ENCODE measurements at places on chromosomes 6 and 20. TPM values are rescaled to one million over a fixed set of nuclear protein-coding genes. Genes with fewer than 3 reads are reported as not detected.

Gene ROMO1
- 413 TPM for total RNA-seq

Gene BMP5
- total RNA-seq = not detected

Gene PTCRA
- not detected for total RNA-seq

Gene TSBP1
- total RNA-seq = not detected

Gene PFDN6
- total RNA-seq = 113 TPM

Gene MYBL2
- total RNA-seq = 83.7 TPM

Gene MYH7B
- total RNA-seq = 0.10 TPM

Gene FLRT3
- 1.3 TPM for total RNA-seq

Gene KCNG1
- 14.7 TPM for total RNA-seq

Gene ARMC12
- total RNA-seq = 0.38 TPM

Gene PRDM13
- total RNA-seq = 0.84 TPM

Gene RGS19
- 28.1 TPM for total RNA-seq

Gene RFX6
- total RNA-seq = not detected

Gene RSPH4A
- 0.19 TPM for total RNA-seq

Gene KCTD20
- 18.1 TPM for total RNA-seq

Gene RNF39
- not detected for total RNA-seq

Gene CD83
- 1.9 TPM for total RNA-seq

Gene FNDC1
- 0.06 TPM for total RNA-seq

Gene SAPCD1
- total RNA-seq = 3.7 TPM

Gene PACRG
- not detected for total RNA-seq

Gene TMEM14B
- 139 TPM for total RNA-seq

Gene EYA4
- 10.0 TPM for total RNA-seq

Gene CALHM5
- 0.05 TPM for total RNA-seq

Gene PLN
- not detected for total RNA-seq

Gene LY6G5C
- 2.1 TPM for total RNA-seq

Gene SGK2
- 9.9 TPM for total RNA-seq

Gene RHAG
- total RNA-seq = 0.09 TPM

Gene RPS6KA2
- 0.11 TPM for total RNA-seq

Gene PAX1
- not detected for total RNA-seq

Gene CD40
- 3.3 TPM for total RNA-seq

Gene VSX1
- 0.43 TPM for total RNA-seq

Gene ZCCHC3
- 19.2 TPM for total RNA-seq

Data from A549 treated with GW870086 at 1 μM for 4 hours (cell line).